ENCODE measurements at places on chromosomes 4 and X. TPM values are rescaled to one million over a fixed set of nuclear protein-coding genes. Genes with fewer than 3 reads are reported as not detected.

DNA sequence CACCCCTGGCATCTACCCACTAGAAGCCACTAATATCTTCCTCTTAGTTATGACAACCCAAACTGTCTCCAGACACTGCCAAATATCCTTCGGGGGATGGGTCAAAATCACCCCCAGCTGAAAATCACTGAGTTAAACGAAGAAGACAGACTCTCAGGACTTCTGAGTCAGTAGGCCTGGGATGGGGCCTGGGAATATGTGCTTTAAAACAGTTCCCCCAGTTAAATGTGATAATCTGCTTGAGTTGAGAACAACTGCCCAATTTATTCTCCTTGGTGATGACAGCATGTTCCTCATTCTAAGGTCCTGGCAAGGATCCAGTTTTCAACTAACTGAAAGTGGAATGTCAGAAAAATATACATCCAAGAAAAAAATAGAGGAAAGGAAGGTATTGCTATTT is 52.4 kb downstream of the CBLL2 start:
- H3K27me3 ChIP-seq = no peaks in the 10 kb centered on the region
- no peak for DNase-seq
- H3K4me3 ChIP-seq = no peak overlapping the region
- no peaks in the 10 kb centered on the region for H3K4me1 ChIP-seq
- no peaks in the 10 kb centered on the region for H3K36me3 ChIP-seq

The PRDM5 gene
- total RNA-seq = 14.8 TPM

The CSAG1 gene
- total RNA-seq = not detected

GRCh38 chr4:99404595-99405287 is 30.4 kb downstream of the ADH7 start:
- no peak overlapping the region for H3K4me3 ChIP-seq
- H3K4me1 ChIP-seq = peaks cover 18% of the 10 kb centered on the region
- DNase-seq = no peak
- H3K36me3 ChIP-seq = no peaks in the 10 kb centered on the region

The UGT2B10 gene
- not detected for total RNA-seq

DNA sequence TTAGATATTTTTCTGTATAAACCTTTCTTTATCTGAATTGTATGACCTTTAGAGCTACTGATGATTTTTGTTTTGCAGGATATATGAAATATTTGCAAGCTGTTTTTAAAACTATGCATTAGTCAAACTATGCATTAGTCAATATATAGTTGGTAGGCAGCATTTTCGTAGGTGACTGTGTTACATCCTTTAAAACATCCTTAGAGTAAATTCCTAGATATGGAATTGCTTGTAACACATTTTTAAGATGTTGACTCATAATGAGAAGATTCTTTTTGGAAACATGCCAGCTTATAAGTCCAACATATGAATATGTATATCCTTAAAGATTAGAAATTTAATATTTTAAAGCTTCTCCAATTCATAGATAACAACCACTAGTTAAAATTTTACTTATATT is 1768.5 kb downstream of the PCDH7 start:
- DNase-seq = no peak
- H3K4me1 ChIP-seq = no peaks in the 10 kb centered on the region
- no peaks in the 10 kb centered on the region for H3K36me3 ChIP-seq
- H3K4me3 ChIP-seq = no peak overlapping the region

The XG gene
- total RNA-seq = 0.41 TPM

GRCh38 chr4:121785479-121785878 is 15.6 kb upstream of the EXOSC9 start:
- no peaks in the 10 kb centered on the region for H3K27me3 ChIP-seq
- H3K4me3 ChIP-seq = no peak overlapping the region
- no peak overlapping the region for H3K27ac ChIP-seq
- no peak for DNase-seq
- H3K36me3 ChIP-seq = no peaks in the 10 kb centered on the region

GRCh38 chrX:39299615-39300014 is 498.4 kb downstream of the MID1IP1 start:
- H3K27ac ChIP-seq = no peak overlapping the region
- no peaks in the 10 kb centered on the region for H3K36me3 ChIP-seq
- no peak for DNase-seq
- H3K4me1 ChIP-seq = no peaks in the 10 kb centered on the region
- no peaks in the 10 kb centered on the region for H3K27me3 ChIP-seq

DNA sequence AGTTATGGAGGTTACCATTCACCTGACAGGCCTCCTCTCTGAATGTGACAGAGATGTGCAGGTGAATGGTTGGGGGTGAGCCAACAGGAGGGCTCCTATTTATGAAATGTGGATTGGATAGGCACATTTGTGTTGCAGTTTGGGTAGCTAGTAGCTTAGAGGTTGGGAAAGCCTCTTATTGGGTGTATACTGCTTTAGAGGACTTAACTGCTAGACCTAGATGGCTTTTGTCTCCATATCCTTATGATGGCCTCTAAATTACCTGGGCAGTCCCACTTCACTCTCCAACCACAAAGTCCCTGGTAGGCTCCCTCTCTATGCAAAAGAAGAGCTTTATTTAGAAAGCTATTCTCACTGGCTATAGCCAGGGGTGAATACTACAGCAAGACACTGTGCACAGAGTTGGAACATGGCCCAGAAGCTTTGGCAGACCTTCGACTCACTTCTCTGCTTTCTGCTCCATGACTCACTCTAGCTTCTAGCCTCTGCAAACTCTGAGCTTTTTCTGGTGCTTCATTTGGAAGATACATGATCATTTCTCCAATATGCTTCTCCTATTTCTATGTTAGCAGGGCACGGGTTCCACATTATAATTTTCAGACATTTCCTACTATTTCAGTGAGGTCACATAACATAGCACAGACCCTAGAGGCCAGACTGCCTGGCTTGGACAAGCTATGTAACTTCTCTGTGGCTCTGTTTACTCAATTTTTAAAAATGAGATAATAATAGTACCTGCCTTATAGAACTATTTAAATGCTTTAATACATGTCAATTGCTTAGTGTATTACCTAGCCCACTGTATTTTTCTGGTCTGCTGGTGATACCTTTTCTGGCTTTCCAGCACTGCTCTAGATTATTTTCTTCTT is 6.0 kb upstream of the VGLL1 start:
- no peaks in the 10 kb centered on the region for H3K4me1 ChIP-seq
- no peaks in the 10 kb centered on the region for H3K27me3 ChIP-seq
- peak; percentile 38 for DNase-seq
- no peak overlapping the region for H3K4me3 ChIP-seq
- H3K27ac ChIP-seq = no peak overlapping the region

DNA sequence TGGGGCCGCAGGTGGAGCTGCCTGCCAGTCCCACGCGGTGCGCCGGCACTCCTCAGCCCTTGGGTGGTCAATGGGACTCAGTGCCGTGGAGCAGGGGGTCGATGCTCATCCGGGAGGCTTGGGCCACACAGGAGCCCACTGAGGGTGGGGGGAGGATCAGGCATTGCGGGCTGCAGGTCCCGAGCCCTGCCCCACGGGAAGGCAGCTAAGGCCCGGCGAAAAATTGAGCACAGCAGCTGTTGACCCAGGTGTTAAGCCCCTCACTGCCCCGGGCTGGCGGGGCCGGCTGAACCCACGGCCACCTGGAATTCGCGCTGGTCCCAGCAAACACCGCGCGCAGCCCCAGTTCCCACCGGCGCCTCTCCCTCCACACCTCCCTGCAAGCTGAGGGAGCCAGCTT is 26.1 kb downstream of the VCX2 start:
- no peak overlapping the region for H3K27ac ChIP-seq
- no peaks in the 10 kb centered on the region for H3K36me3 ChIP-seq
- no peak for DNase-seq
- no peak overlapping the region for H3K4me3 ChIP-seq
- no peaks in the 10 kb centered on the region for H3K4me1 ChIP-seq

The KLHL2 gene
- total RNA-seq = 37.7 TPM

DNA sequence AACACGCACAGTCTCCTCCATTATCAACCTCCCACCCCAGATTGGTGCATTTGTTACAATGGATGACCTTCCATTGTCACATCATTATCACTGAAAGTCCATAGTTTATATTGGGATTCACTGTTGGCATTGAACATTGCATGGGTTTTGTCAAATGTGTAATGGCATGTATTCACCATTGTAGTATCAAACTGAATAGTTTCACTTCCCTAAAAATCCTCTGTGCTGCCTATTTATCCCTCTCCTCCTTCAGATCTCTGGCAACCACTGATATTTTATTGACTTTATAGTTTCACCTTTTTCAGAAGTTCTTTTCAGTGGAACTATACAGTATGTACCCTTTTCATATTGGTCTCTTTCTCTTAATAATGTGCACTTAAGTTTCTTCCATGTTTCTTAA is 1565.4 kb downstream of the PCDH18 start:
- DNase-seq = no peak
- no peaks in the 10 kb centered on the region for H3K27me3 ChIP-seq
- no peak overlapping the region for H3K4me3 ChIP-seq
- H3K27ac ChIP-seq = no peak overlapping the region

The HGFAC gene
- 1.0 TPM for total RNA-seq

DNA sequence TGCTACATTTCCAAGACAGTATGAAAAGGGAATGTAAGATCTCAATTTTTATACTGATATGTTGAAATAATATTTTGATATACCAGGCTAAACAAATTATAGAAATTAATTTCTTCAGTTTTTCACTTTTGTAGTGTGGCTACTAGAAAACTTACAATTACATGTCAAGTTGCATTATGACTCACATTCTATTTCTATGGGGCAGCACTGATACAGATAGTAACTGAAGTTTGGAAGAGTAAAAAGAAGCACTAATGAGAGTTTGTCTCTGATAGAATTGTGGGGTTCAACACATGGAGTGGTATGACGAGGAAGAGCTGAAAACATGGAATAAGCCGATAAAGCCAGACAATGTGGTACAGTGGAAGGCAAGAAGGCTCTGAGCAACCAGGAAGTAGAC is 95.6 kb downstream of the NR3C2 start:
- H3K4me1 ChIP-seq = peaks cover 8% of the 10 kb centered on the region
- no peak overlapping the region for H3K27ac ChIP-seq
- no peaks in the 10 kb centered on the region for H3K27me3 ChIP-seq

Measured in lower lobe of right lung (tissue), 2 donors.